ENCODE measurements at places on chromosomes 6 and 20. TPM values are rescaled to one million over a fixed set of nuclear protein-coding genes. Genes with fewer than 3 reads are reported as not detected.

DNA sequence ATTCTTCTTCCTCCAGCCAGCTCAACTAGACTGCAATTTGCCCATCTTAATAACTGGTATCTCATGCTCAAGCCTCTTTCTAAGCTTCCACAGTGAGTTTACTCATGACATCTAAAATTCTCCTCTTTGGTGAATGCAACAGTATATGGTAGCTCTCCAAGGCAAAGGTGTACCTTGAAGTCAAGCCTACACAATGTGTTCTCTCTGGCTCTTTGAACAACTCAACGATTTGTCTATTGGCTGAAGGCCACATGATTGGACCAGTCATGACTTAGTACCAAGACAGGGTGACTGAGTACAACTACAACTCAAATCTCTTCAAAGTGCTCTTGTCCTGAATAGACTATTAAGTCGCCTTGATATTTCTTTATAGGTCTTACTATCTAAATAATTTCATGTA lies 199.6 kb downstream of the PKHD1 start:
- no peak for DNase-seq

DNA sequence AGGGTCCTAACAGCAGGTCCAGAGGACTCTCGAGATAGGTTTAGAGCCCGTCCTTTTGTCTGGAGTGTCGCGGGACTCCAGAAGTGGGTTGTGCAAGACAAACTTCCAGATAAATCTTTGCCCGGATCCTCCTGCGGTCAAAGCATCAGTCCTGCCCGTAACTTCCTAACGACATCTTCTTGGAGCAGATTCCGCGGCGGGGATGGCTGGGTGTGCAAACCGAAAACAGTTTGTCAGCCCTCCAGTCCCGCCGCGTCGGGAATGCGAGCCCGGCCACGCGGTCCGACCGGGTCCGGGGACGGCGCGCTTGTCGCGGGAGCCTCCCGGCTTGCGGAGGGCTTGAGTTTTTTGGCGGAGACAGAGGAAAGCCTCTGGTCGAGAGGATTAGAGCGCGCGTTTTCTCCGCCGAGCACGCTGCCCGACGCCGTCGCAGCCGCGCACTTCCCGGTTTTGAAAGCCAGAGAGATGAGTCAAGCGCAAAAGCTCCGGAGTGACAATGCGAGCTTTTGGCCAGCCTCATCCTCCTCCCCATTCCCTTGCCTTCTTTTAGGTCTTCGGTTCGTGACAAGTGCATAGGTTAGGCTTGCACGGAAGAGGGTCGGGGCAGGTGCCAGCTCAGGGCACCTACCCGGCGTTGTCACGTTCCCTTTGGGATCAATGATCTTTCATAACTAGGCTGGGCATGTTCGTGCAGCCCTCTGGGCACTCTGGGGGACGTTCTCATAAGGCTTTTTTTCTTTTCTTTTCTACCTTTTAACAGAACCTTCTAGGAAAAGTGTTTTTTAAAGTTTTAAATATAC lies 91.3 kb upstream of the PRDM1 start:
- peak; percentile 52 for DNase-seq

- DNase-seq = no peak
Measured at GRCh38 chr6:13390658-13391057, 62.3 kb upstream of the TBC1D7 start.

Gene TNFRSF6B
- total RNA-seq = 1.1 TPM

Gene KCNG1
- total RNA-seq = 0.65 TPM
